ENCODE measurements at places on chromosomes 7 and 10.
A peak's percentile ranks its signal among the peaks of the same experiment; 100 is the strongest.

DNA sequence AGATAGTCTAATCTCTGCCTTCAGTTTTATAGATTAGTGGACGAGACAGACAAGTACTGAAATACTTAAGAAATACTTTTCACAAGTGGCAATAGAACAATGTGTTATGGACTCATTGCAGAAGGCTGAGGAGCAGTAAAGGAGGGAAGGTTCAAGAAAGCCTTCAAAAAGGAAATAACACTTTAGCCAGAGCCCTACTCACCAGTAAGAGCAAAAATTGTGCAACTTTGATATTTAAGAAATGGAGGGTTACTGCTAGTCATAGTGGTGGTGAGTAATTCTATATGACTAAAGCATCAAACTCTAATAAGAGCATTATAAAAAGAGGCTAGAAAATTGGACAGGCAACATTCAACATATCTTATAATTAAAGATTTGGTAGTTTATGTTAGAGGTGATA is 28.8 kb downstream of the PTPN12 start:
- DNase-seq: no peak

DNA sequence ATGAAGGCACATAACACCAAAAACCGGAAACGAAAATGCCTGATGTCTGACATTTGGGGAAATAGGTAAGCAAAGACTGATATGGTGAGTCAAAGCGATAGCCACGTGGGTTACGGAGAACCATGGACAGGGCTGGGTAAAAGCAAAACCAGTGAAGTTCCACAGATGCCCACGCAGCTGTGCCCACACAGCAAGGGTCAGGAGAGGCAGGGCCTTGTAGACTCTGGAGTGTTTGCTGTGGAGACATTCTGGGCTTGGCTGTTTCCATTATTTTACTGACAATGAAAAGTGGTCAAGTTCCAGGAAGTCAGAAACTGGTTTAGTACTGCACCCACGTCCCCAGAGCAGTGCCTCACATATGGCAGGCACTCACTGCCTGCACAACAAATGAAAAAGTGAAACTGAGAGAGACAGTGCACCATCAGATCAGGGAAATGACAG is 148.7 kb downstream of the ZMYND11 start:
- no peak for DNase-seq

DNA sequence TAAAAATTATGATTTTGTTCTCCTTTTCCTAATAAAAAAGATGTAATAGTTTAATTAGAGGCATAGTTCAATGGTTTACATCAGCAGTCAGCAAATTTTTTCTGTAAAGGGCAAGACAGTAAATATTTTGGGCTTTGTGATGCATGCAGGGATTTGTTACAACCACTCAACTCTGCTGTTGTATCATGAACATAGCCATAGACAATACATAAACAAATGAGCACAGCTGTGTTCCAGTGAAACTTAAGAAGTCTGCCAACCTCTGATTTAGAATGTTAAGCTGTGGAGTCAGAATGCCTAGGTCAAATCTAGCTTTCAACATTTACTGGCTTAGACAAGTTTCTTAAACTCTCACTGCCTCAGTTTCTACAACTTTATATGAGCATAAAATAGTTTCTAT is 31.6 kb downstream of the ASZ1 start:
- no peak for DNase-seq

DNA sequence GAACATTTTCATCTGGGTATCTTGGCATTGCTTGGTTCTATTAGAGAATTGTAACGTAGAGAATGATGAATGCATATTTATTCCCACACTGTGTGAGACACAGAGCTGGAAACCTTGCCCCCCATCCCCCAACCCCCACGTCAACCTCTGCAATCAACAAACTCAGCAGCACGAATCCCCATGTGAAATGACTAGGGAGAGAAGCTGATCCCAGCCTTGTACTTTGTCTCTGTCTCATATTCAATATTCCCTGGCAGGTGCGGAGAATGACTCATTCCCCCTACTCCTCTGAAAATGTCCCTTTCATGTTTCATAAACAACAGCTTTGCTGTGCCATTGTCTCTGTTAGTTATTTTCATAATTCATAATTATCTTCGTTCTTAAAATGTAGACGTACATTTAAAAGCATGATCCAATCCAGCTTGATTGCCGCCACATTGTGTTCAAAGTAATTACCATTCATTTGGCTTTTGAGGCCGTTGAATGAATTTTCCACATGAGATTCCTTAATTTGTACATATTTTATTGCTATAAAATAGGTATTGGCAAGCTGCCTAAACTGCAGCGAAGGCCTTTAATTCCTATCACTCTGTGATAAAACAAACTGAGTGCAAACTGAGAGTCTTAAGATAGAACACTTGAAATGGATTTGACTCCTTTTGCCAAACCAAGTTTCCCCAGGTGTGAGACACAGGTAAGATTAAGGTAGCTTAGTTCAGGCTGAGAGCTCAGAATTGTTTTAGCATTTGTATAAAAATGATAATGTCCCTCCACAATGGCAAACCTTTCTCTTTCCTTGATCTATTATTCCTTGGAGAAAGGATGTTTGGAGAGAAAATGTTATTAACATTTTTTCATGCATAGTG is 920.2 kb downstream of the TYW1 start:
- no peak for DNase-seq

- DNase-seq: no peak
Measured at GRCh38 chr7:27501001-27501400, 161.7 kb downstream of the HIBADH start.

DNA sequence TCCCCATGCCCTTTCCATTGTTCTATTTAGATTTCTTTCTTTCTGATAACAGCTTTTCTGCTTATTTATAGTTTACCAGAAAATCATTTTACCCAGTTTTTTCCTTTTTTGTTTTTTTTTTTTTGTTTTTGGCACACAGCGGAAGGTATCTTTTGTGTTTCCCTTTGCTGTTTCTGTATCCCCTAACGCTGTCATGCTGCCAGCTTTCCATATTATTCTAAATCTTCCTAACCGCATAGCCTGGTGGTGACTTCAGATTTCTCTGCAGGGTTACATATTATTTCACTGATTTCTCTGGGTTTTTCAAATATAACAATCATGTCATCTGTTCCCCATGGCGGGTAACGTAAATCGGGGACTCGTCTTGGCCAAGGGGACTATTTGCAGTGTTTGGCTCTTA is 4.0 kb upstream of the SLC29A4 start:
- no peak for DNase-seq

DNA sequence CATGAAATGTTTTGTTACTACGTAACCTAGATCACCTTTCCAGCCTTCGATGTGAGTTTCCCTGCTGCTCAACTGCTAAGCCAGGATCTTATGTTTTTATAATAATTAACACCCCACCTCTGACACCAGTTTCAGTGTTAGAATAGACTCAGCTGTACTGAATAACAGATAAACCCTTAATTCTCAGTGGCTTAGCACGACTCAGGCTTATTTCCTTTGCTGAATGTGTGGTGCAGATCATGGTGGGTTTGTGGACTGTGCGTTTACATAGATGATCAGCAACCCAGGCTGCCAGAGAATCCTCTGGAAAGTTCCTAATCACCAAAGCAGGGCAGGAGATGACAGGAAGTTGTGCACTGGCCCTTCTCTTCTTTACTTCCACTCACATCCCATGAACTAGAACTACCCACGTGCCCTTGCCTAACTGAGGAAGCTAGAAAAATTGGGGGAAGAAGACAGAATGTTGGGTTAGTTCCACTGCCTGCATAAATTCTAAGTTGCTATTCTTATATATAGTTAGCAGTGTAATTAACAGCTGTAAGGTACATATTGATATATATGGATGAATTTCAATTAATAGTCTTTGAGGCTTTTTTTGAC is 111.8 kb downstream of the MAPK8 start:
- DNase-seq: no peak

DNA sequence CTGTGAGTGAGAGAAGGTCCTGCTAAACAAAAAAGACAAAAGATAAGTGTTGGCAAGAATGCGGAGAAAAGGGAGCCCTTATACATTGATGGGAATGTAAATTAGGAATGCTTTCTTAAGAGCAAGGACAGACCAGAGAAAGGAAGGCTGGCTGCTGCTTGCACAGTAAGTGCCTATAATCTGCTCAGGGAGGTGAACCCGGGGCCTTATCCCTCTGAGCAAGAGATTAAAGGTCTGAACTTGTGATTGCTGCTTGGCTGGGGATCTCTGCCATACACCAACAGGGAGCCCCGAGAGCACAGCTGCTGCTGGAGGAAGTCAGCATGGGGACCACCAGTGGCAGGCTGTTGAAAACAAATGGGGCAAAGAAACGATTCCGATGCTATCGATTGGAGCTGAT is 32.0 kb upstream of the CRTAC1 start:
- no peak for DNase-seq

- DNase-seq: no peak
Measured at GRCh38 chr10:121448766-121449421, 149.3 kb downstream of the FGFR2 start.

DNA sequence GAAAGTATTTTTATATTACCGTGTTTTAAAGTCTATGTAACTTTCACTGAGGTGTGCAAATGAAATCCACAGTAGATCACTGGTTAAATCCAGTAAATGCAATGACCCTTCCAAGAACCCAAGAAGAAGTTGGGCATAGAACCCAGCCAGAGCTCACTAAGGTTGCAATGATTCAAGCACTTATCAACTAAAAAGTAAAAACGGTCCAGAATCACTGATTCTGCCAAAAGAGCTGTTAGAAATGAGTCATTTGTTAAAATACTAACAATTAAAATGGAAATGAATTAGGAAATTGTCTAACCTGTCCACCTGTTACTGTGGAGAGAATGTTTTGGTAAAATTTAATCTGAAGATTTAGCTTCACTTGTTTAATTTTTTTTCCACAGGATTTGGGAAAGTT is 74.4 kb downstream of the ANK3 start:
- DNase-seq: no peak

GRCh38 chr10:119209035-119209735 is 1.8 kb downstream of the GRK5 start:
- peak; percentile 73 for DNase-seq

GRCh38 chr7:76220185-76221057 is 18.7 kb downstream of the SRRM3 start:
- no peak for DNase-seq

- DNase-seq: no peak
Measured at GRCh38 chr7:35508623-35509400, 186.1 kb downstream of the HERPUD2 start.

DNA sequence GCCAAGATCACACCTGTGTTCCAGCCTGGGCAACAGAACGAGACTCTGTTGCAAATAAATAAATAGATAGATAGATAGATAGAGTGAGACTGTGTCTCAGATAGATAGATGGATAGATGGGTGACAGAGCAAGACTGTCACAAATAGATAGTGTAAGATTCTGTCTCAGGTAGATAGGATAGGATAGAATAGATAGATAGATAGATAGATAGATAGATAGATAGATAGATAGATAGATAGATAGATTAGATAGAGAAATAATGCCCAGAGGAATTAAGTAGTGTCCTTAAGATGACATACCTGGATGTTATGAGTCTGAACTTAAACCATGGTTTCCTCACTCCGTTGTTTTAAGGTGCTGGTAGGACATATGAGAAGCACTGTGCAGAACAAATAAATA is 8.0 kb downstream of the PLEKHA8 start:
- no peak for DNase-seq

DNA sequence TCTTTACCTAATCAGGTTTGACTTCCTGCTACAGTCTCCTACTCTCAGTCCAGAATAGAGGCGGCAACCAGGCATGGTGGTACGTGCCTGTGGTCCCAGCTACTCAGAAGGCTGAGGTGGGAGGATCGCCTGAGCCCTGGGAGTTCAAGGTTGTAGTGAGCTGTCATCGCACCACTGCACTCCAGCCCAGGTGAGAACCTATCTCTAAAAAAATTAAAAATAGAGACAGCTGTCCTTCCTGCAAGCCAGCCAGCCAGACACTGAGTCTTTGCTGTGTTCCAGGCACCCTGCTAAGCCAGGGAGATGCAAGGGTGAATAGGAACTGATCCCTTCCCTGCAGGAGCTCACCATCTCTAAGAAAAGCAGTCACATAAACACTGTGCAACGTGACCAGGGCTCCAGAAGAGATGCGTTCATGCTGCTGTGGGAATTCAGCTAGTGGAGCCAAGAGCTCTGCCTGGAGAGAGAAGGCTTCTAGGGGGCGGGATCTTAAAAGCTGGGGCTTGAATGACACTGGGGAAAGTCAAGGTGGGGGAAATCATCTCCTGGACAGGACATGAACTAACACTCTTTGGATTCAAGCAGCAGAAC is 22.1 kb upstream of the SLIT1 start:
- DNase-seq: no peak

GRCh38 chr10:96505150-96506136 is 8.3 kb downstream of the TLL2 start:
- no peak for DNase-seq

DNA sequence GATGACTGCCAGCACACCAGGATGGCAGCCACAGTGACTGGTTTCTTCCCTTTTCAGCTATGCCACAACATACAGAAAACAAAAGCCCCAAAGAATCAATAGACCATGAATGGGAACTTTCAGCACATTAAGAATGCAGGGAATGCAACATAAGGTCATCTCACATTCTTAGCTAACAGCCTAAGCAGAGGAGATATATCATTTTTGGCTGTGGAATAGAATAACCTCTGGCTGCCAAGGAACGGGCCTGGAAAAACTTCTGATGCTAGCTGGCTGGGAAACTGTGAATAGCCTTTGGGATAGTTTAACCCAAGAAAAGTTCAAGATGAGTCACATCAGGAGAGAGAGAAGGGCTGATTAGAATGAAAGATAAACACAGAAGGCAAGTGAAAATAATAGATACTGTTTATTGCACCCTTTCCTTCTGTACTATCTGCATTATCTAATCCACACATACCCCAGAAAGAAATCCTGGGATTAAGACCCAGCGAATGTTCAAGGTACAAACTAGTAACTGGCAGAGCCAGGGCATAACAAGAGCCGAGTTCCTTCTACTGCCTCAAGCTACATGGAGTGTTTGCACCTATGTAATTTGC is 169.2 kb downstream of the SEMA3A start:
- DNase-seq: peak; percentile 63

DNA sequence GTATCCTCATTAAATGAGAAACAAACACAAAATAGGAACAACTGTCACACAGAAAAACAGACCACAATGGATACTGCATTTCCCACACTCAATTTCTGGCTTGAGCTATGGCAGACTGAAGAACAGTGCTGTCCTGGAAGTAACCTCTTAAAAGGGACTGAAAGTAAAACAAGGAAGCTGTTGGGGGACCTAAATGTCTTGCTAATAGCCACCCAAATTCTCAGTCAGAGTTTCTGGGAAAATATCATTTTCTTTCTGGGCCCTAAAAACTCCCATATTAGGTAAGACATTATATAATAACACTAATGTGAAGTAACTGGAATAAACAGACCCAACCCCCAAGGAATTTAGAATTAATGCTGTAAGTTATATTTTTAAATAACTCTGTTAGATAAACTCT is 80.9 kb upstream of the TFEC start:
- no peak for DNase-seq

DNA sequence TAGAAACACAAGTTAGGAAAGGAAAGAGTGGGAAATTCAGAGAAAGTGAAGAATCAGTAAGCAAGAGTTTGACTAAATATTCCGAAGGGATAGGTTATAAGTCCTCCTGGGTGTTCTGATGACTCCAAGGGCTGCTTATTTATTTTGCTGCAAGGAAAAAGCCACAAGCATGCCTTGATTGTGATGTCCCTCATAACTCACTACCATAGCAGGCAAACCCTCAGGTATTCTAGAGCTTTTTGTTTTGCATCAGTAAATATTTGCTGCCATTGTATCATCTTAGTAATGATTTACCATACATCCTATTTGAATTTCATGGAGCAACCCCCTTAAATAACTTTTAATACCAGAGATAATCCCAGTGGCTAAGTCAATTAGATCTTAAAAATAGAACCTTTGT is 688.1 kb downstream of the SUGCT start:
- no peak for DNase-seq

Data from left forelimb (tissue), 1 donor.